ENCODE measurements at places on chromosomes 5 and 9.

DNA sequence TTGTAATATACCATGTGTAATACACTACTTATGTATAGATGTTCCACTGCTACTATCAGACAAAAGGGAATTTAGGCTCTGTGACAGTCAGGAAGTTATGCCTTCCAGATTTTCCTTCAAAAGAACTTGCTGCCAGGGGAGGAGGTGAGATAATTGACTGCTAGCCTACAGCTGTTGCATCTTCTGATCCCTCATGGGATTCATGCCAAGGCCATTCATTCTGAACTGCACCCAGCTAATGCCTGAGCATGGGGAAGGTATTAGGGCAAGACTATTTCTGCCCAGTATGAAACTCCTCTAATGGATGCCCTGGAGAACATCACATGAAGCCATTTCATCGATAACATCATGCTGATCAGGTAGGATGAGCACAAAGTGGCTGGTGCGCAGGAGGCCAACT, 746.5 kb upstream of the ZNF608 start:
- DNase-seq, result no peak

DNA sequence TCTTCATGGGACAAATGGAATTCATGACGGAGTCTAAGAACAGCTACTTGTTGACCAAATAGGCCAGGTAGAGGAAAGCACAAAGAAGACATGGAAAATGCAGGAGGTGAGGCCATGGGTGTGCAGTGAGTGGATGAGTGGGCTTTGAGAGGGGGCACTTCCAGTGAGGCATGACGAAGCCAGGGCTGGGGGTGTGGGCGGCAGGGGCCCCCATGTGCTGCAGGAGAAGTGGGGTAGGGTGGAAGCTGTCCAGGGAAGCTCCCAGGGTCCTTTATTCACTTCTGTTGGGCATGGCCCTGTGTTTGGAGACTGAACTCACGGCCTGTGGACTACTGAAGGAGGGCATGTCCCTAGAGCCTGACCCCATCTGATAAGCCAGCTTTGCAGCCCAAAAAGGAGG, 127.6 kb upstream of the SLC25A48 start:
- DNase-seq, result no peak

DNA sequence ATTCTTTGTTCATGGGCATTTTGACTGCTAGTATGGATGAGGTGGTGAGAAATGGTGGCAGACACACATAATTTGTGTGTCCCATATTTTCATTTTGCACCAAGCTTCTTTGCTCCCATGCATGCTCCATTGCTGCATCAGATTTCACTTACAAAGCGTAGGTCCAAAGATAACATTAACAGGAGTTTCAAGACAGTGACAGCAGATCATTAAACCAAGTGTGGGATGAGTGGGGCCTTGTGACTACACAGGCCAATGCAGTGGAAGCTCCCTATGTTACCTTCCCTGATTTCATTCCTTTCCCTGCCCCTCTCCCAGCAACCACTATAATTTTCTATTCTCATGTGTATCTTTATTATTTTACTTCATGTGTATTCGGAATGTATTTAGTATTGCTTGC, 142.0 kb downstream of the AOPEP start:
- DNase-seq, result no peak

DNA sequence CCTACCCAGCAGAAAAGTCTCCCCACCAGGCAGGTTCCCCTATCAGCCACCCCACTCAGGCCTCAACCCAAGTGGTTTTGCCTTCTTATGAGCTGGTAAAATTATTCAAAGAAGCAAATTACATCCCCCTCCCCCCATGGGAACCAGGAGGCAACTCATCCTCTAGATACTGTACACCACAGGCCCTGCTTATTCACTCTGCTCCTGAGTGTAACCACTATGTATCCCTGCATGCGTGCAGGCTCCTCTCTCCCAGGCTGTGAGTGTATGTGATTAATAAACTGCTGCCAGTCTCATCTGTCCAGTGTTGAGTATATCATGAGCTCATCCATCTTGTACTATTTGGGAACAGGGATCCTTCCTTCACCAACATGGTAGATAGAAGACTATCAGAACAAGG, 8.6 kb downstream of the KCTD16 start:
- no peak for DNase-seq

GRCh38 chr9:136840877-136841645, 1.2 kb upstream of the AJM1 start:
- no peak for DNase-seq

GRCh38 chr5:11595045-11595444, 309.2 kb downstream of the CTNND2 start:
- DNase-seq, result no peak

DNA sequence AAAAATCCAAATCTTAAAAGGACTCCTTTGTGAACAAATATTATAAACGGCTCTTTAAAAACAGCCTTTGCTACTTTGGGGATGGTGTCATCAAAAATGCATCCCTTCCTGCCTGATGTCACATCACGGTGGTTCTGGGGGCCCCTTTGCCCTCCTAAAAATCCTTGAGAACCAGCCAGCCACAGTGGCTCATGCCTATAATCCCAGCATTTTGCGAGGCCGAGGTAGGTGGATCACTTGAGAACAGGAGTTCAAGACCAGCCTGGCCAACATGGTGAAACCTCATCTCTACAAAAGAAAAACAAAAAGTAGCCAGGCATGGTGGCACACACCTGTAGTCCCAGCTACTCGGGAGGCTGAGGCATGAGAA, 43.9 kb downstream of the FNBP1 start:
- DNase-seq, result no peak

GRCh38 chr5:75461679-75462078, 49.8 kb downstream of the CERT1 start:
- no peak for DNase-seq

GRCh38 chr5:149130121-149130914, 11.0 kb upstream of the ABLIM3 start:
- DNase-seq, result no peak

GRCh38 chr5:136482206-136482605, 116.9 kb upstream of the TRPC7 start:
- no peak for DNase-seq
